ENCODE measurements at places on chromosomes 4 and X. TPM values are rescaled to one million over a fixed set of nuclear protein-coding genes. Genes with fewer than 3 reads are reported as not detected.
A peak's percentile ranks its signal among the peaks of the same experiment; 100 is the strongest.

GRCh38 chr4:35342833-35343232 lies 901.5 kb downstream of the ARAP2 start:
- DNase-seq: no peak

DNA sequence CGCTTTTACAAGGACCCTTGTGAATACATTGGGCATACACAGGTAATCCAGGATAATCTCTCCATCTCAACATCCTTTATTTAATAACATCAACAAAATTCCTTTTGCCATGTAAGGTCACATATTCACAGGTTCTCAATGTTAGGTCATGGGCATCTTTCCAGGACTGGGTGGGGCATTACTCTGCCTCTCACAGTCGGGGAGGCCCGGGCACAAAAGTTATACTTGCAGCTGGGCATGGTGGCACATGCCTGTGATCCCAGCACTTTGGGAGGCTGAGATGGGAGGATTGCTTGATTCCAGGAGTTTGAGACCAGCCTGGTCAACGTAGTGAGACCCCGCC lies 93.7 kb upstream of the AP1S2 start:
- no peak for DNase-seq

DNA sequence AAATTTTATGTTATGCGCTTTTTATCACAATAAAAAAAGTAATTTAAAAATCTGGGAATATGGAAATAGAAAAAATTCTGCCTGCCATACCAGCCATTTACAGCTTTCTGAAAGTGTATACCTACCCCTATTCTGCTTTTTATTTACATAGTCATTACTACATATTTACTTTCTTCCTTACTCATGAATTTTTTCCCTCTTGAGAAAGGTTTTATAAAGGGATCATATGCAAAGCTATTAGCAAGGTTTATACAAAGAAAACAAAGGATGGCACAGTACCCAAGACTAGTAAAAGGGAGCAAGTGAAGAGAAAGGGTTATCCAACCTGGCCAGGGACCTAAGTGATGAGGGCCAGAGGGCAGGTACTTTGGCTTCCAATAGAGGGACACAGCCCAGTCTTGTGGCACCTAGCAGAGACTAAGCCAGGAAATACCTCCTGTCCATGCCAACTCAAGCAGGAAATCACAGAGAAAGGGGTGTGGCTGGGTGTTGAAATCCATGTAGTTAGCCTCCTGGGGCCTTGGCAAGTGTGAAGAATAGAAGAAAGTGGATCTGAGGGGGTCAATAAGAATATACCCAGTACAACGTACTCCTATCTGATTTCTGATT lies 207.3 kb upstream of the VEGFC start:
- no peak for DNase-seq

GRCh38 chrX:50747471-50747900 lies 66.5 kb downstream of the SHROOM4 start:
- DNase-seq: peak; percentile 53

DNA sequence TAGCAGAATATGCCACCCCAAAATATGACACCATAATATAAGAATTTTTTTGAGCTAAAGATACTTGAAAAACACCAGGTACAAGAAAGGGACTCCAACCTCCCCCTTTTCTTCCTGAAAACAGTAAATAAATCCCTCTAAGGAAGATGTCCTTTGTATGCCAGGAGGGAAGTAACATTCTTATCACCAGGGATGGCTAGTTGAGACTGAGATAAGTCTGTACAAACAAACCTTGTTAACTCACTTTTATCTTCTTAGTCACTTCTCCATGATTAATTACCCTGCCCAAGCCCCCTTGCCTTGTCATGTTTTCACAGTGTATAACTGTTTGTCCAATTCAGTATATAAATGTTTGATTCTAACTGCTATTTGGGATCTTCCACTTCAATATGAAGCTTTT lies 888.0 kb downstream of the PCDH18 start:
- no peak for DNase-seq

- DNase-seq: peak; percentile 38
Measured at GRCh38 chr4:87375719-87376291, 15.2 kb downstream of the HSD17B11 start.

The BMP3 gene
- polyA plus RNA-seq: 0.05 TPM

The DDIT4L gene
- polyA plus RNA-seq: 1.6 TPM

GRCh38 chr4:24033626-24034025 lies 143.8 kb upstream of the PPARGC1A start:
- no peak for DNase-seq

- DNase-seq: no peak
Measured at GRCh38 chr4:159937595-159937994, 834.7 kb downstream of the RAPGEF2 start.

DNA sequence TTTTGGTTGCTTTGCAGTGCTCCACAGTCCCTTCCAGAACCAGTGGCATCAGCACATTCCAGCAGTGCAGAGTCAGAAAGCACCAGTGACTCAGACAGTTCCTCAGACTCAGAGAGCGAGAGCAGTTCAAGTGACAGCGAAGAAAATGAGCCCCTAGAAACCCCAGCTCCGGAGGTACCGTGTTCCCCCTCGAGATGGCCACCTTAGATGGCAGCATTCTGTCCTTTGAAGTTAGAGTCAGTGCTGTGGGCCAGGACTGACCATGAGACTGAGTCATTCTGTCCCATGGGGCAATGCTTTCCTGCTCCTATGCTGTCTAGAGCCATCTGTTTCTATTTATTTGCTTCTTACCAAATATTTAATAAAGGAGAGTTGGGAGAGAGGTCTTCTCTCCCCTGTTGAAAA lies 112.3 kb downstream of the KLHL8 start:
- DNase-seq: peak; percentile 66

DNA sequence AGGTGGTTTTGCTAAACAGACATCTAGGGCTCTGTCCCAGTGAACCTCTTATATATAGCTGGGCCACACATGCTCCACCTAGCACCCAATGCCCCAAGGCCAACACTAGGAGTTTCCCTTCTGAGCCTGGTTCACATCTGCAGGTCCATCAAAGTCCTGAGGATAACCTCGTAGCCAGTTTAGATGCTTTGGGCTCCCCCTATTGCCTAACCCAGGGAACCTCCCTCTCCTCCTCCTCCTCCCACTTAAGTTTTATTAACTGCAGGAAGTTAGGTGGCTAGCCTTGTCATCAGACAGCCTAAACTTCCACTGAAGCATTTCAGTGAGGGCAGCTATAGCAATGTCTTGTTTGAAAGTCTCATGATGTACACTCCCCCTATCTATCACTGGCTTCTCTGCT lies 88.0 kb downstream of the GUCY2F start:
- no peak for DNase-seq

The EGF gene
- polyA plus RNA-seq: 2.1 TPM

GRCh38 chr4:54737421-54737820 lies 79.7 kb downstream of the KIT start:
- no peak for DNase-seq

The GRSF1 gene
- polyA plus RNA-seq: 69.2 TPM

The GYPE gene
- 1.4 TPM for polyA plus RNA-seq

- no peak for DNase-seq
Measured at GRCh38 chrX:2568125-2568524, 67.3 kb upstream of the DHRSX start.

GRCh38 chrX:148459343-148459742 lies 41.1 kb upstream of the AFF2 start:
- no peak for DNase-seq

GRCh38 chr4:148998719-148999118 lies 556.5 kb upstream of the NR3C2 start:
- no peak for DNase-seq

DNA sequence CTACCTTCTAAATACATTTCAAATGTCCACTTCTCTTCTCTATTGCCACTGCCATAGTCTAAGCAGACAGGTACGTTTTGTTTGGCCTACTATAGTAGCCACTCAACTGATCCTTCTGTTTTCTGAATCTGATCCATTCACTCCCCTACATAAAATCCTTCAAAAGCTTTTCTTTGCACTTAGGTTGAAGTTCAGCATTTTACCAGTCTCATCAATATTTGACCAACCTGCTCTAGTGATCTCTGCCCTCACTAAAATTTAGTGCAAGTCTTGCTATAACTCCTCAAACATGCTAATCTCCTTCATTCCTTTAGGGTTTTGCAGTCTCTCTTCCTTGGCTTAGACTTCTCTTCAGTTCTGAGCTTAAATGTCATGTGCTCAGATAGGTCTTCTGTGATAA lies 33.4 kb downstream of the EGF start:
- DNase-seq: no peak

The USP17L18 gene
- polyA plus RNA-seq: not detected

- DNase-seq: no peak
Measured at GRCh38 chrX:15525664-15526416, 25.2 kb downstream of the BMX start.

The ARSH gene
- polyA plus RNA-seq: not detected

The ARHGAP36 gene
- polyA plus RNA-seq: not detected

Data from BJ (cell line).